ENCODE measurements at places on chromosomes 12 and 14. TPM values are rescaled to one million over a fixed set of nuclear protein-coding genes. Genes with fewer than 3 reads are reported as not detected.

DPPA3 gene
- total RNA-seq, result not detected

SVOP gene
- 21.6 TPM for total RNA-seq

SERPINA3 gene
- 0.99 TPM for total RNA-seq

GPD1 gene
- 28.3 TPM for total RNA-seq

KLRG1 gene
- 6.7 TPM for total RNA-seq
